ENCODE measurements at places on chromosomes 5 and 9.

DNA sequence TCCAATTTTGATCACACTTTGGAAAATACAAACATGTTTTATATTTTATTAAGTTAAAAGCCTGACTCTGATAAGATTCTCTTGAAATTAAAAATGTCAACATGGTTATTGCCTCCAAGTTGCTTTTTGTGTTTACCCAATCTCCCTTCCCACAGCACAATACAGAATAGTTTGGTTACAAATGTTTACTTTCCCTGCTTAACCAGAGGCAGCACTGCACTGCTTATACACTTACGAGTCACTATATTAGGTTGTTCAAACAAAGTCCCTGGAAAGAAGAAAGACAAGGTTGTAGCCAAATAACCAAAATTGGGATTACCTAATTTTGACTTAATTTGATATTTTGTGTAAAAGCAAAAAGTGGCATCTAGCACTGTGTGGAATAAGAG is 25.9 kb downstream of the SRFBP1 start:
- DNase-seq, result no peak

- DNase-seq, result no peak
Measured at GRCh38 chr9:124770359-124771020, 621 bp downstream of the NR6A1 start.

DNA sequence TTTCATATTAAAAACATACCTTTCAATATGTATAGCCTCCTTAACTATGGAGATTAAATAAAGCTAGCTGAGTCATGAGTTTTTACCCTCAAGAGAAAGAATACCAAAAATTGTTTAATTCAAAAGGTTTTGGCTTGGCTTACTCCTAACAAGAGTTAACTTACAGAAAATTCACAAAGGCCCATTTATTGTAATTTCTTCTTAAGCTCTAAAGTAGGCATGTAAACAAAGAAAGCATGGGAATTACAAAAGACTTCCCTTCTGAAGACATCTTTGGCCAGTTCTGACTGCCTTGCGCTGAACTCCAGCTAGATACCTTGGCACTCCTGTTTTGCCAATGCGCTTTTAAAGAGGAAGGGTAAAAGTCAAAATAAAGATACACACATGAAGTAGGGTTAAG is 28.2 kb downstream of the PUM3 start:
- no peak for DNase-seq

DNA sequence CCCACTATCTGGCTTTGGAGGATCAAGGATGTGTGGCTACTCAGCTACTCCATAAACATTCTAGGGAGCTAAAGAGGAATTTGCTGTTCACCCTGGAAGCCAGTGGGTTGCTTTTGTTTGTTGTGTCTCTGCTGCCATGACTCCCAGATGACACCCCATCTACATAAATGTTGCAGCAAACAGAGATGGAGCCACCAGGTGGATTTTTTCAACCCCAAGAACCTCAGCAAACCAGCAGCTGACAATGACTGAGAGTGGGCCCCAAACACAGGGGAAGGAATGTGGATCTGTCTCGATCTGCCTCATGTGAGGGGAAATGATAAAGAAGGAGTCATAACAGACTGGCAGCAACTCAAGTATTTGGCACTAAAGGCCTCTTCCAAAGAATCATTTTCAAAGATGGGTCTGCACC is 132.7 kb upstream of the TNC start:
- DNase-seq, result no peak

- DNase-seq, result no peak
Measured at GRCh38 chr5:135335031-135335828, 63.8 kb downstream of the MACROH2A1 start.

- DNase-seq, result no peak
Measured at GRCh38 chr5:103463261-103463660, 99.3 kb downstream of the NUDT12 start.

DNA sequence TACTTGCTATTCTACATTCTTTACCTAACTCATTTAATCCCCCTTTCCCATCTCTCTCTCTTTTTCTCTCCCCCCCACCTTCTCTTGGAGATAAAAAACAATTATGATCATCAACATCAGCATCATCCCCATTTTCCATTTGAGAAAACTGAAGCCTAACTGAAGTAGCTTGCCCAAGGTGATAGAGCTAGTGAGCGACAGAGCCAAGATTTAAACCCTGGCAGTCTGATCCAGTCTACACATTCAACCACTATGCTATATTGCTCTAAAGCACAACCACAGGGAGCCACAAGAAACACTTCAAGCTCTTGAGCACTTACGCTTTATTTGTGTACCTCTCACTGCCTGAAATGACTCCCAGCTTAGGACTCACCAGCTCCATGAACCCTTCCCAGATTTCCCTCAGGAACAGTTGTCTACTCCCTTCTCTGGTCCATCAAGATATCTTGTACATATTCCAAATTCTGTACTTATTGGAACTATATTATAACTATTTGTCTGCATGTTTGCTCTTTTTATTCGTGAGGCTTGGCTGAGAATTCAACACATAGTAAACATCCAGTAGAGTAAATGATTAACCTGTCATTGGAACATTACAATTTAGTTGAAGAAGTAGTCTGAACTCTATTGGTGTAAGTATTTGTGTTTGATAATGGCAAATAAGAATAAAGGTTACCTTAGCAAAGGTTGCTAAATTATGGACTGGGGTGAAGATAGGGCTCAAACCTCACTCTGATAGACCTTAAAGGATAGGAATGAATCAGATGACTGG is 164.8 kb downstream of the EFNA5 start:
- DNase-seq, result no peak

DNA sequence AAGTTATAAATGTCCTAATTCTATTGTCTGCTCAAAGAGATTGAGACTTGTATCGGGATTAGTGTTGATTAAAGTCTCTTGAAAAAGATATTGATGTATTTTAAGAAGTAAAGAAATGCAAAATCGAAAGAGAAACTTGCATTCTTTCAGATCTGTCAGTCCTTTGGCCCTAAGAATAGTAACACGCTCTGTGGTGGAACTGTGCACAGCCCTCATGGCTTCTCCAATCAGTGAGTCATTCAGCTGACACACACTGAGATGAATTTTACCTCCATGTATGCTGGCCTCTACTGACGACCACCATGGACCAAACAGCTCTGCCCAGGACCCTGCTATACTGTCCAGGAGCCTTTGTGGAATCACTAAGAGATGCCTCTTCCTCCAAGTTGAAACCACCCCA is 232.4 kb downstream of the ESM1 start:
- no peak for DNase-seq

GRCh38 chr5:96851312-96852062 is 24.8 kb upstream of the ERAP2 start:
- no peak for DNase-seq

GRCh38 chr9:108331596-108331995 is 524.2 kb downstream of the ACTL7B start:
- DNase-seq, result no peak

DNA sequence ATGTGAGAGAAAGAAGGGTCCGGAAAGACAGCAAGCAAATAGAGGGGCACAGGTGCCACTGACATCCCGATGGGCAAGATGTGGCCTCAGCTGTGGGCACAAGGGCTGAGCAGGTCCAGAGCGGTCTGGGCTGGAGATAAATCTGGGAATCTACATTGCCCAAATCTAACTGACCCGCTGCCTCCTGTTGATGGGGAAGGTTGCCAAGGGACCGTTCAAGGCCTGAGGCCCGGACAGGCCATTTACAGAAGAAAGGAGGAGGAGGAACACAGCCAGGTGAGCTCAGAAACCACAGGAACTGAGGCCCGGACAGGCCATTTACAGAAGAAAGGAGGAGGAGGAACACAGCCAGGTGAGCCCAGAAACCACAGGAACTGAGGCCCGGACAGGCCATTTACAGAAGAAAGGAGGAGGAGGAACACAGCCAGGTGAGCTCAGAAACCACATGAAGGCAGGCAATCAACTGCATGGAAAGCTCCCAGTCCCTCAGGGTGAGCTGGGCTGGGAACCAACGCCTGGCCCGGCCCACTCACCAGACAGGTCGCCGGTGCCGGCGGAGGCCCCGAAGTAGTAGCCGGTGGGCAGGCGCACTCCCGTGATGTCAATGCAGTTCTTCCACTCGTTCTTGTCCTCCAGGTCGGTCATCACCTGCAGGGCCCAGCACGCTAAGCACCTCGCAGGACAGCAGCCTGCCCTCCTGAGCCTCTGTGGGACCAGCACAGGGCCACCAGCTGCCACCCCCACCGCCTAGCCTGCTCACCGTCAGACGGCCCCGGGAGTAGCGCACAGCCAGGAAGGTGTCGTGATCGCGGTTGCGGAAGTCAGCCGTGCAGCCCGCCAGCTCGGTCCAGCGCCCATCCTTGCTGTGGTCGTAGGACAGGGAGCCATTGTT is 14.6 kb downstream of the LMAN2 start:
- no peak for DNase-seq

- no peak for DNase-seq
Measured at GRCh38 chr5:1161833-1162229, 39.6 kb upstream of the SLC6A19 start.

- no peak for DNase-seq
Measured at GRCh38 chr5:175609526-175609925, 48.3 kb upstream of the HRH2 start.

DNA sequence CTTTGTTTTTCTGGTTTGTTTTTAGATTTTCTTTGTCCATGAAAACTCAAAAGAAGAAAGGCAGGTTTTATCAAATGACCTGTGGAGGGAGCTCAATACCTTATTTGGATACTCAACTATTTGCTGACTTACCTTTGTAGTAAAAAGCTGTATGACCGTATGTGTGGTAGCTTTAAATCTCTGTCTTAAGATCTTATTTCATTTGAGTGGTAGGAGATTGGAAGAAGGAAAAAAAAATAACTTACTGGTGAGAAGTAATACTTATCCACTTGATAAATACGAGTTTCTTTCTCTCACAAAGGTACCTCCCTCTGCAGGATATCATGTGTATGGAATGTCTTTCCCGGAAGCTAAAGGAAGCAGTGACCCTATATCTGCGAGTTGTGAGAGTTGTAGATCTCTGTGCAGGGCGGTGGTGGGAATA is 15.0 kb downstream of the FBXO38 start:
- DNase-seq, result no peak

DNA sequence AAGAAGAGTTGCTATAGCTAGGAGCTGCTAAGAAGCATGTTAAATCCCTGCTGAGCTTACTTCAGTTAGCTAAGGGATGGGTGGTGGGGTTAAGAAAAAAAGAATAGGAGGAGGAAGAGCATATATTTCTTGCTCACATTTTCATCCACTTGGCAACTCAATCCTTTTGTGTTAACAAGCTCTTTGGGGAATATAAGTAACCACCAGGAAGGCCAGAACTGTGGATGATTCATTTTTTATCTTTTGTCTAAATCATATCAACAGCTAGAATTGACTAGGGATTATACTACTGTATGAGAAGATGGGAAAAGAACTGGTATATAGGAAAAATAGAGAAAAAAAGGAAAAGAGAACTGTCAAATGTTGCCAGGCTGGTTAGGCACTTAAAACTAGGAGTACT is 555.3 kb upstream of the ARRDC3 start:
- DNase-seq, result no peak

DNA sequence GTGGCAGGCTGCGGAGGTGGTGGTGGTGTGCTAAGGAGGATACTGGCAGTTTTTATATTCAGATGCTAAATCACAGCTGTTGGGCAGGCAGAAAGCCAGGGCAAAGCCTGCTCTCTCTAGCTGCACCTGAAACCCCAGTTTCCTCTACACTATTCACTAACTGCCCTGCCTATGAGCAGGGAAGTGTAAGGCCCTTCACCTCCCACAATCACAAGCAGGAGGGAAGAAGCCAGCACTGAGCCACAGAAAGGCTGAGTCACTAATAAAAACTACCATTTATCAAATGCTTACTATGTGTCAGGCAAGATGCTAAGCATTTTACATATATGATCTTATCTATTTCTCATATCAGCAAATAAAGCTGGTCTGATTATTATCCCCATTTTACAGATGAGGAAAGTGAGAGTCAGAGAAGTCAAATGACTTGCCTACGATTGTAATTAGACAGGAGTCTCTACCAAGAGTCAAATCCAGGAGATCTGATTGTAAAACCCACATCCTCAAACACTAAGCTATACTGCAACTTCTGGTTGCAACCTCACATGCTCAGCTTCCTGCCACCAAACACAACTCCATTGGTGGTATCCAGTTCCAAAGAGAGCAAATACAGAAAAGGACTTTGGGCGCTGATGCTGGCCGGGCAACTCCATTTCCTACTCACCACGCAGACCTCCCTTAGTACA is 17.7 kb upstream of the IL6ST start:
- no peak for DNase-seq

GRCh38 chr5:74258314-74258665 is 382.2 kb downstream of the ENC1 start:
- DNase-seq, result no peak

GRCh38 chr5:95843733-95844223 is 21.3 kb upstream of the GLRX start:
- no peak for DNase-seq

DNA sequence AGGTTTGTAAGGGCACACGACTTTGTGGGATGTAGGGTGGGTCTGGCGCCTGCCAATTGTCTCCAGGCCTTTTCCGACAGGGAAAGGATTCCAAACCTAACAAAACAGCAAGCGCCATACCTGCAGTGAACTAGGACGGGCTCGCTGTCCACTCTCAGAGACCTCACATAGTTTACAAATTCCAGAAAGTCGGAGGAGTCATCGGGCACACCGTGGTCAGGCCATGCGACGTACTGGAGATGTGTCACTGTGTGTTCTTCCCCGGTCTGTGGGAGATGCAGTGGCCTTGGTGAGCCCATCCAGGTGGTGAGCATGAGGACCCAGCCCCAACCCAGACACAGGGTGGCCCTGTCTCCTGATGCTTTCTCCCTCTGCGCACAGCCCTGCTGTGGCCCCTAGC is 61.3 kb upstream of the EPB41L4B start:
- DNase-seq, result no peak

DNA sequence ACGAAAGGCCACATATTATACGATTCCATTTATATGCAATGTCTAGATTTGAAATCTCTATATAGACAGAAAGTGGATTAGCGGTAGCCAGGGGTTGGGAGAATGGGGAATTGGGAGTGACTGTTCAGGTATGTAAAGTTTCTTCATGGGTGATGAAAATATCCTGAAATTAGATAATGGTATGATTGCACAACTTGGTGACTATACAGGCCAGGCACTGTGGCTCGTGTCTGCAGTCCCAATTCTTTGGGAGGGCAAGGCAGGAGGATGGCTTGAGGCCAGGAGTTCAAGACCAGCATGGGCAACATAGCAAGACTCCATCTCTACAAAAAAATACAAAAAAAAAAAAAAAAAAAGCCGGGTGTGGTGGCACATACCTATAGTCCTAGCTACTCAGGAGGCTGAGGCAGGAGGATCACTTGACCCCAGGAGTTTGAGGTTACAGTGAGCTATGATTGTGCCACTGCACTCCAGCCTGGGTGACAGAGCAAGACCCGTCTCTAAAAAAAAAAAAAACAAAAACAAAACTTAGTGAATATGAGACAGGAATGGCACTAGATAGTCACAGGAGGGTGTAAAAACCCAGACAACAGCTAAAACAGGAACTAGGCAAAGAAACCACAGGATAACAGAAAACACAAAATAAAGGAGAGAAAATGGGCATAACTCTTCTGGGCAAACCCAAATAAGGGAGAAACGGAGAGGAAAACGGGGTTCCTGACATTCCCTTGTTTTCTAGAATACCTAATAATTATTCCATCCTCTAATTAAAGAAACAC is 72.1 kb upstream of the ZNF618 start:
- no peak for DNase-seq

- DNase-seq, result no peak
Measured at GRCh38 chr9:8730618-8731017, 931.0 kb upstream of the DMAC1 start.

- DNase-seq, result no peak
Measured at GRCh38 chr9:129224618-129225489, 46.8 kb upstream of the IER5L start.

- DNase-seq, result no peak
Measured at GRCh38 chr9:36092509-36093215, 43.9 kb upstream of the GLIPR2 start.

Measured in uterus (tissue), 4 donors.